Naive thymus-derived CD8-positive, alpha-beta T cell (primary cell): ENCODE measurements at places on chromosomes 5 and 9.

DNA sequence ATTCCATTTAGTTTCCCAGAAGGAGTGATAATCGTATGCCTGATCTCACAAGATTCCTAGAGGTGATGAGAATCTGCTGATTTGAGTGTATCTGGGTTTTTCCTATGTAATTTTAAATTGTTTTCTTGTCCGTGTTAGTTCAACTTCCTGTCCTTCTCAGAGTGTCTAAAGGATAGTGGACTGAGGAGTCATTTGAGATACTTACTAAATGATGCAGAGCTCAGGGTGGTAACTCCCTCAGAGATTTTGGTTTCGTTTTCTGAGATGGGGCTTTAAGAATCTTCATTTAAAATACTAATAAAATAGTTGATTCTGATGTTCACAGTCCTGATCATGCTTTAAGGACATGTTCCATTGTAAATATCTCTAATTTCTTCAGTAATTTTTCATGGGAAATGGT lies 30.3 kb downstream of the MELK start:
- DNase-seq: no peak

DNA sequence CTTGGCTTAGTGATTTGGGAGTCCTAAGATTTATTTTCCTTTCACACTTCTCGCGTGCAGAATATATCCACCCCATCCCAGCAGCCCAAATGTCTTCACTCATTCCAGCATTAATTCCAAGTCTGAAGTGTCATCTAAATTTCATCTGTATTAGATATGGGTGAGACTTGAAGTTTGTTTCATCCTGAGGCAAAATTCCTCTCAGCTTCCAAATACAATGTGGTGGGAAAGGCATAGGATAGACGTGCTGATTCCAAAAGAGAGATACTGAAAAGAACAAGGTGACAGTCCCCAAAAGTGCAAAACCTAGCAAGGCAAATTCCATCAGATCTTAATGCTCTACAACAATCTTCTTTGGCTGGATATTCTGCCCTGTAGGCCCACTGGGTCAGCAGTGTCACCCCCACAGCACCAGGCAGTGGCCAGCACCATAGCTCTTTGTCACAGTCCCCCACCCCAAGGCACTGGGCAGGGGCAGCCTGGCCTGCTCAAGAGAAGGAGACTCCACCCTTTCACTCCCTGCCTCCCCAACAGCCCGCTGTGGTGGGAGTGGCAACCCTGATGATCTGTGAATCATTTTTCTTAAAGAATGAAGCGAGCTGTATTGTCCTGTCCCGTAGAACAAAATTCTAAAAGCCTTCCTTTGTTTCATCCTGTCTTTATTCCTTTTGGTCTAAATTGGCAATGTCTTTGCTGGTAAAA lies 2.7 kb upstream of the ADAM19 start:
- no peak for DNase-seq

GRCh38 chr5:76565009-76565408 lies 58.2 kb downstream of the F2RL2 start:
- no peak for DNase-seq

- no peak for DNase-seq
Measured at GRCh38 chr5:150556859-150557508, 49.1 kb downstream of the NDST1 start.

- DNase-seq: peak; percentile 50
Measured at GRCh38 chr5:68251386-68251785, 35.8 kb downstream of the PIK3R1 start.

GRCh38 chr9:83062651-83063527 lies at the start of gene RASEF:
TSS of gene RASEF (minus strand) at chr9:83063142. CDS start at chr9:83062867, 275 bp downstream.
- DNase-seq: no peak

- DNase-seq: no peak
Measured at GRCh38 chr5:14818931-14819790, 52.4 kb downstream of the ANKH start.

- DNase-seq: no peak
Measured at GRCh38 chr9:35487081-35487480, 2.8 kb upstream of the RUSC2 start.

- DNase-seq: no peak
Measured at GRCh38 chr5:60883229-60883628, 39.2 kb upstream of the ELOVL7 start.
